ENCODE measurements at places on chromosomes 16 and 17.

DNA sequence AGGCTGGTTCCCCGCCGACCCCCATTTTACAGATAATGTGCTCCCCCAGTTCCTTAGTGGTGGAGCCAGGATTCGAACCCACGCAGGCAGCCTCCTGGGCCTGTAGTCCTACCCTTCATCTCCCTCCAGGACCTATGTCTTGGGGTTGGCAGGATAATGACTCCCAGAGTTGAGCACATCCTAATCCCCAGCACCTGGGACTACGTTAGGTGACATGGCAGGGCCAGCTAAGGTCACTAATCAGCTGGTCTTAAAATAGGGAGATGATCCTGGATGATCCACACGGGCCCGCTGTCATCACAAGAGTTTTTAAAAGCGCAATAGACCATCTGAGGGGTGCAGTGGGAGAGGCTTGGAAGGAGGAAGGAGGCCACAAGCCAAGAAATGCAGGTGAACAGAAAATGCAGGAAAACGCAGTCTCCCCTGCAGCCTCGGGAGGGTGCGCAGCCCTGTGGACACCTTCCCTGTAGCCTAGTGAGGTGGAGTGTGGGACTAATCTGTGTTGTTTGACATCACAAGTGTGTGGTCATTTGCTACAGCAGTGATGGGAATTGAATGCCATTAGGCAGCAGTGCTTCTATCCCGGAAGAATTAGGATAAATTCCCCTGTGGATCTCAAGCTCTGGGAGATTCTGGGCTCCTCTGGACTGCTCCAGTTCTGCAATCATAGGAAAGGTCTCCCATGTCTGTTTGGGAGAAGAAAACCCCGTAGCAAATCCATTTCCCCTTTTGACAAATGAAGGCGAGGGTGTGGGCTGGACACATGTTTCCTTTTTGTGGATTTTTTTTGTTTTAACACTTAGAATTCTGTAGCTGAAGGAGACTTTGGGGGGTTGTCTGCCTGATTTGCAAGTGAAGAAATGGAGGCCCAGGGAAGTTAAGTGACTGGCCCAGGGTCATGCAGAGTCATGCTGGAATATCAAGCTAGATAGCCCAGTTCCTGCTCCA, 297.7 kb downstream of the SEC14L1 start:
- no peak for DNase-seq

- DNase-seq = no peak
These were observed 286.2 kb downstream of the IRX3 start for GRCh38 chr16:54000361-54000760.

GRCh38 chr17:56936697-56937322, 23.0 kb upstream of the TRIM25 start:
- DNase-seq = no peak

GRCh38 chr16:58324792-58325191, 30.0 kb upstream of the PRSS54 start:
- DNase-seq = no peak

DNA sequence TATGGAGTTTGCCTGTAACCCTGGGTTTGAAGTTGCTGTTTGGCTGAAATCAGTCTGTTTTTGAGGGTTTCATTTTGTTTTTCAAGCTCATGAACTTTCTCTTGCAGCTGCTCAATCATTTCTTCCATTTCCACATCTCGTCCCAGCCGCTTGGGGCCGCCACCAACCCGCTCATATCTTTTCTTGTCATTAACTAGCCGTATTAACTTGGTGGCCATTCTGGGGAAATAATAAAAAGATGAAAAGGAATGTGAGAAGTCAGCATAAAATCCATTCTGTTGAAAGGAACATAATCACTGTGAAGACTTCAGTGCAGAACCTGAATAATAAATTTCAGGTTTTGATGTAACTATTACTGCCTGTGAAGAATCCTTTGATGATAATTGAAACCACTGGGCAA, 11.5 kb downstream of the RPGRIP1L start:
- DNase-seq = no peak

DNA sequence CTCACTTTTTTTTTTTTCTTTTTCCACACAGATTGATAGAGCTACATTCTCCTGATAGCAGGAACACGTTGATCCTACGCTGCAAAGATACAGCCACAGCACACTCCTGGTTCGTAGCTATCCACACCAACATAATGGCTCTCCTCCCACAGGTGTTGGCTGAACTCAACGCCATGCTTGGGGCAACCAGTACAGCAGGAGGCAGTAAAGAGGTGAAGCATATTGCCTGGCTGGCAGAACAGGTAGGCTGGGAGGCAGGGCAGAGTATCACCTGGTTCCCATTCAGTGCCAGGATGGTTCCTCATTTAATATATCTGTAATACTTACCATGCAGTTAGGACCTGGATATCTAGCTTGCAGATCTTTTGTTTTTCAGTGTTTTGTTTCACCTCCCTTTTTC, 51.1 kb upstream of the VPS4A start:
- no peak for DNase-seq

DNA sequence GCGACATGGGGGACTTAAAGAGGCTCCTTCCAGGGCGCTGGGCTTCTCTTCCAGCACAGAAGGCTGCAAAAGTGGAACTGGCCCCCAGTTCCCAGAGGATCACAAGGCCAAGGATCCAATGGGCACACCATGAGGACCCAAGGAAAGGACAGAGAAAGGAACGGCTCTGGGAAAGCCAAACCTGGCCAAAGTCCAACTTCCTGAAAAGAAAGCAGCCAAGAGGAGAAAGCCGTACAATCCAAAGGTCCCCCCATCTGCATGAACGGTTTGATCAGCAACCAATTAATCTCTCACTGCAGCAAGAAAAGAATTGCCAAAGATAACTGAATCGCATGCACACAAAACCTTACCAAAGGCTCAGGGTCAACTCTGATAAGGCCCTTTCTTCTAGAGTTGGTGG, 19.8 kb upstream of the ICAM2 start:
- no peak for DNase-seq

GRCh38 chr17:65637786-65638185, 76.3 kb upstream of the AXIN2 start:
- DNase-seq = no peak

GRCh38 chr16:57576429-57576870, 34.0 kb downstream of the ADGRG5 start:
- peak; percentile 81 for DNase-seq

DNA sequence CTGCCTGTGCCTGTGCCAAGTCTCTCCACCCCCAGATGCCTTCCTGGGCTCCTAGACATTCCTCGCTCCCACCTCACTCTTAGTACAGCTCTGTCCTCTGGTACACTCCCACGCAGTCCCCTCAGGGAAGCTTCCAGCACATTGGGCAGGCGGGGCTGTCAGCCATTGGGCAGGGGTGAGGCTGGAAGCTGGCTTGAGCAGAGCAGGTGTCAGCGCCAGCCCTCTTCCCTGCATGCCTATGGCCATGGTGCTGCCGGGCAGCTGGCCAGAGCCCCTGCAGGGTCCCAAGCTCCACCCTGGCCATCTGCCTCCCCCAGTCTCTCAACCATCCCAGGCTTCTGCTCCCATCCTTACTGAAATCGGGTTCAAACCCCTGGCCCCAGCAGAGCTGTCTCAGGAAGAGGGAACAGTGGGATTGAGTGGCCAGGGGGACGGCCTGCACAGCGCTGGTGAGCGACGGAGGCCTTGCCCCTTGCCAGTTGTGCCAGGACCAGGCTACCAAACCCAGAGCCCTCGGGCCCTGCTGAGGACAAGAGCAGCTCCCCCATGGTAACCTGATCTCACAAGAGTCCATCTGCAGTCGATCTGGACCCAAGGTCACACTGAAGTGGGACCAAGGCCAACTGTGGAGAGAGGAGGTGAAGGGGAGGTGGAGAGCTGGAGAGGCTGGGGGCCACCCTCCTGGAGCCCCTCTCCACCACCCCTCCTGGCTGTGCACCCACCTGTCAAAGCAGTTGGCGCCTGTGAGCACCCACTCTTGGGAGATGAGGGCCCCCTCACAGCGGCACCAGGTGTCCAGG, 2.4 kb upstream of the B9D1 start:
- DNase-seq = no peak

DNA sequence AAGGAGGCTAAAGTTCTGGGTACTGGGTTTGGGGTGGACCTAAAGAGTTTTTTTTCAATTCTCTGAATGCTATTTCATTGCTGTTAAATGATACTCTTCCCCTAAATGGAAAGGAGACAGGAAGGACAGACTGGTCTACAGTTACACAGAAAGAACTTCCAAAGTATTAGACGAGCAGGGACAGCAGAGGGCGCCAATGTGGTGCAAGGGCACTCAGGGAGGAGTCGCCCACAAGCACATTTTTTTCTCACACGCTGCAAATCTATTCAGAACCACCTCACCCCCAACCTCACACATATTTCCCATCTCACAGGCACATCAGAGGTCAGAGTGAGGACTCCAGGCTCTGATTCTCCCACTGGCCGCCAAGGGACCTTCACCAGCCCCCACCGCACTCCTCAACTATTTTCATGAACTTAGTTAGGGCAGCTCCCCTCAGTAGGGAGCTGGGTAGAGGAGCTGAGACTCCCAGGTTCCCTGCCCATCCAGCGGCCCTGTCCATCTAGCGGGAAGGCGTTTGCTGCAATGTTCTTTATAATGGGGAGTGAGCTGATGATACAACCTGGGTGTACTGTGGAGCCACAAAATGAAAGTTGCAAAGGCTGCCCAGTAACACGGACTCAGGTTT, 6.8 kb upstream of the CA4 start:
- DNase-seq = peak; percentile 76

- no peak for DNase-seq
These were observed 217.4 kb downstream of the HAPSTR1 start for GRCh38 chr16:9308850-9309249.

- DNase-seq = no peak
These were observed 87.2 kb downstream of the KSR1 start for GRCh38 chr17:27543464-27543856.

DNA sequence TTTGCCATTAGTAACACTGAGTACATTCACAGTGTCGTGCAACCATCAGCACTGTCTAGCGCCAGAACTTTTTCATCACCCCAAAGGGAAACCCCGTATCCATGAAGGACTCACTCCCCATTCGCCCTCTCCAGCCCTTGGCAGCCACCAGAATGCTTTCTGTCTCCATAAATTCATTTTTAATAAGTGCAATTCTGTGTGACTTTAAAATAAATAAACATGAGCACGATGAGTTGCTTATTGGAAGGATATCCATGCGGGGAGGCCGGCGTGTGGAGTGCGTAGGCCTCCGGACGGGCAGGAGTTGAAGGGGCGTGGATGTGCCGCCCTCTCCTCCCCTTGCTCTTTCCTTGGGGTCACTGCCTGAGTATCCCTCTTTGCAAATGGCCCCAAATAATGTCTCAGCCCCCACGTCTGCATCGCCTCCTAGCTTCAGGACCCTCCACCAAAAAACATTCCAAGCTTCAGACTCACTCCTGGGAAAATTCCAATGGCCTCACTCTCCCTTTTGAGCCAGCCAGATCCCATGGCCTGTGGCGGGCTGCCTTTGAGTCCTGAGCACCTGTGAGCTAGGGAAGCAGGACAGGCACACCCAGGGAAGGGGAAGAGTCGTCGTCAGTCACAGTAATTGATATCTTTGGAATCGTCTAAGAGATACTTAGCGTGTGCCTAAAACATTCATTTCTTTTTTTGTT, 306.3 kb downstream of the SEC14L1 start:
- DNase-seq = no peak

- no peak for DNase-seq
These were observed 21.2 kb upstream of the LRRC37A start for GRCh38 chr17:46273541-46274236.

DNA sequence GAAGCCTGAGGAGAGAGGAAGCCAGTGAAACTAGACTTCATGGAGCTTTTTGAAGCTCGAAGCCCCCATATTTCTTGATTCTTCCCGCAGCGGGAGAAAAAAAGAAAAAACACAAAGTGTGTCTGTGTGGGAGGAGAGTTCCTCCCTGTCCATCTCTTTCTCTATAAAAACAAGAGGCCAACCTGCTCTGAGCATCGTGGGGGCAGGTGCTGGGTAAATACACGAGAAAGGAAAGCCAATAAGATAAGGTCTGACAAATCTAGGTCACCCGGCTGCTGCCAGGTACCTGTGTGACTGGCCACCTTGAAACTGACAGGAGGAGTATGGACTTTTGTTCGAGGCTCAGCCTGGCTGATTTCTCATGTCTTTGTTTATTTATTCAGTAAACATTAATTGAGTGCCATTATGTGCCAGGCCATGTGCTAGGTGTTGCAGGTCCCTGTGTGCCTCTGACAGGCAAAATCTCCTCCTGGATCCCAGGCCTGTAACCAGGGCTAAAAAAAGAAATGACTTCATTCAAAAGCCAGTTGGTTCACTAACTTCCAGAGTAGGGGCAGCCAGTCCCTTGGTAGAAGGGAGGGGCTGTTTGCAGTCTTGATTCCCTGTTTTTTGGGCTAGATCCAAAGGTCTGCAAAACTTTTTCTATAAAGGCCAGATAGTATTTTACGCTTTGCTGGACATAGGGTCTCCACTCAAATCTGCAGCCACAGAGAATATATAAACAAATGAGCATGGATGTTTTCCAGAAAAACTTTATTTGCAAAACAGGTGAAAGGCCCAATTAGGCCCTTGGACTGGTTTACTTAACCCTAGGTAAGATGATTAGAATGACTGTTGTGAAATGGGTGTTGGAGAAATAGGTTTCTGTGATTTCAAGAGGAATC, 35.6 kb downstream of the YPEL2 start:
- no peak for DNase-seq

DNA sequence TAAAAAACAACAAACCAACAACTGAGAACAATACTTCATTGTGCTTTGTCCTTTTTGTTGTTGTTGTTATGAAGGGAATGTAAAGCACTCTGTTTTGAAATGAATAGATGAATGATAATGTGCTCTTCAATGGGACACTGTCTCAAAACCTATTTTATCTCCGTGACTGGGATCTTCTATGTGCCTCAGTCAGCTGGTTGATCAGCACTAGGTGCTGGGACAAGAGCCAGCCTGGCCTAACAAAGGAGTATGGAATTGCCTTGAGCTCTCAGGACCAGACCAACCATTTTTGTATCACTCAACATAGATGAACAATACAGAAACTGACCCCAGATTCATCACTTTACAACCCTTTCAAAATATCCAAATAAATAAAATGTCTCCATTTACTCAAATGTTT, 440.2 kb downstream of the KCNJ2 start:
- DNase-seq = no peak

DNA sequence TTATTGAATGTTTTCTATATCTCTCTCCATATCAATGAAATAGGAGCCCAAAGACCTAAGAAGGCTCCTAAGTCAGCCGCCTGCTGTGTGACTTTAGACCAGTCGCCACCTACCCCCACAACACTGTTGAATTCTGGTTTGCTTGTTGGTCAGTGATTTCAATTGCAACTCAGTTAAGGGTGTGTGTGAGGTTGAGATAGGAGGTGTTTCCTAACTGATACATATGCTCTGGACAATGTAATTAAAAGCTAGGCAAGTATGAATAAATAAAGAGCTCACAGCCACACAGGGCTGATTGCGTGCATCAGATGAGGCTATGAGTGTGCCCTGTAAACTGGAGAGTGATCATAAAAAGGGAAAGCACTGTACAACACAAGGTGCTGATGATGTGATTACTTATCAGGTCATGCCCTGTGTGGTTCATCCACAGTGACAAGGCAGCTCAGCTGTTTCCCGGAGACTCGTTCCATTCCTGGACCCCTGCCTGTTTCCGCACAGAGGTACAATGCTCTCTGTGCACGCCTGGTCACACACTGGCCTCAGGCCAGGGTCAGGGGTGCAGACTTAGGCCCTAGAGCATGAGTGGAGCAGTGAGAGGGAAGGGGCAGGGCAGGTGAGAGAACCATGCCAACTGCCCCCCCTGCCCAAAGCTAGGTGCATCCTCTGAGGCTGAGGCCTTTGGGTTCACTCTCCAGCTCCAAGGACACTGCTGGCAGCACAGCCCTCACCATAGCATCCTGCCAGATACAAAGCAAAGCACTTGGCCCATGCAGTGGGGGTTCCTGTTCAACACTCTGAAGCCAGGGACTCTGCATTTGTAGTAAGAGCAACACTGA, 3.3 kb upstream of the KRT35 start:
- DNase-seq = no peak
